EH (cell line): ENCODE measurements at places on chromosomes 12 and 14.

DNA sequence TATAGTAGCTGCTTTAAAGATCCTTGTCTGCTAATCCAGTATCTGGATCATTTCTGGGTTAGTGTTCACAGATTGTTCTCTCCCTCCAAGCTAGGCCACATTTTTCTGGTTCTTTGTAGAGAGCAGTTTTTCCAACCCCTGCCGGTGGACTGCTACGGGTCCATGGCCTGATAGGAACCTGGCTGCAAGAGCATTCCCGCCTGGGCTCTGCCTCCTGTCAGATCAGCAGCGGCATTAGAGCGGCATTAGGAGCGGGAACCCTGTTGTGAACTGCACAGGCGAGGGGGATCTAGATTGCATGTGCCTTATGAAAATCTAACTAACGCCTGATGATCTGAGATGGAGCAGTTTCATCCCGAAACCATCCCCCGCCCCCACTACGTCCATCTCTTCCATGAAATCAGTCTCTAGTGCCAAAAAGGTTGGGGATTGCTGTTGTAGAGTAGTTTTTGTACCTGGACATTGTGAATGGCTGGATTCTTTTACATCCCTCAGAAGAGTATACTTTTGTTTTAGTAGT is 50.4 kb downstream of the MYRFL start:
- no peak for DNase-seq

DNA sequence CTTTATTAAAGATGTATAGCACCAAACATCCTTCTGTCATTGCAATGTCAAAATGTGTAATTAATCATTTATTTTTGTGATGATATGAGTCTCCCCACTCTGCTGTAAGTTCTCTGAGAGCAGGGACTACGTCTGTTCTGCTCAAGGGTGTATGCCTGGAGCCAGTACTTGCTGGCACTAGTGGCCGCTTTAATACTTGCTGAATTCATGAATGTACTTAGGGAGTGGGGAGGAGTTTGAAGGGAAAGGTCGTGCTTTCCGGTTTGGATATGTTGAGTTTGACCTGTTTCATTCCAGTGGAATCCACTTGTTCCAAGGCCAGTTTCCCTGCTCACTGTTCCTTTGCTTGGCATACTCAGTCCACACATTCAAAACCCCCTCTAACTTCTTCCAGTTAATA is 1.9 kb upstream of the DCAF5 start:
- no peak for DNase-seq

DNA sequence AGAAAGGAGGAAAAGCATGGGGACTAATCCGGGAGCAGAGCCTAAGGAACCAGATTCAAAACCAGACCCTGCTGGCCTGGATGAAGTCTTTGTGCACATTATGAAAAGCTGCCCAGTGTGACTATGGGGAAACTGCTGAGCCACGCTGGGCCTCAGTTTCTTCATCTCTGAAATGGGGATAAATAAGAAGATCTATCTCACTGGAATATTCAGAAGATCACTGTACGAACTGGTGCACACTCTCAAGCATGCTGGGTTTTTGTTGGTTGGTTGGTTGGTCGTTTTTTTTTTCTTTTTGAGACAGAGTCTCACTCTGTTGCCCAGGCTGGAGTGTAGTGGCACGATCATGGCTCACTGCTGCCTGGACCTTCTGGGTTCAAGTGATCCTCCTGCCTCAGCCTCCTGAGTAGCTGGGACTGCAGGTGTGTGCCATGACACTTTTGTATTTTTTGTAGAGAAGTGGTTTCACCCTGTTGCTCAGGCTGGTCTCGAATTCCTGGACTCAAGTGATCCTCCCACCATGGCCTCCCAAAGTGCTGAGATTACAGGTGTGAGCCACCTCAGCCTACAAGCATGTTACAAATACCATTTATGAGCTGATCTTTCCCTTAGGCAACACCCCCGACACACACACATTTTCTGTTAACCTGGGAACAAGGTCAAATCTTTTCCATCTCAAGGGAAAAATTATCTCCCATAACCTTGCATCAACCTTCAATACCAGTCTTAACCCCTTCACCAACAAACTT is 33.4 kb upstream of the CORO1C start:
- no peak for DNase-seq

GRCh38 chr12:100433701-100434100 is 40.0 kb upstream of the NR1H4 start:
- DNase-seq: no peak
